Uterus (tissue), 4 donors: ENCODE measurements at places on chromosomes 11 and 22.

GRCh38 chr11:44257338-44258189 lies 52.4 kb downstream of the ALX4 start:
- DNase-seq = no peak
- H3K27me3 ChIP-seq = no peaks in the 10 kb centered on the region
- H3K36me3 ChIP-seq = no peaks in the 10 kb centered on the region
- H3K4me1 ChIP-seq = no peaks in the 10 kb centered on the region

DNA sequence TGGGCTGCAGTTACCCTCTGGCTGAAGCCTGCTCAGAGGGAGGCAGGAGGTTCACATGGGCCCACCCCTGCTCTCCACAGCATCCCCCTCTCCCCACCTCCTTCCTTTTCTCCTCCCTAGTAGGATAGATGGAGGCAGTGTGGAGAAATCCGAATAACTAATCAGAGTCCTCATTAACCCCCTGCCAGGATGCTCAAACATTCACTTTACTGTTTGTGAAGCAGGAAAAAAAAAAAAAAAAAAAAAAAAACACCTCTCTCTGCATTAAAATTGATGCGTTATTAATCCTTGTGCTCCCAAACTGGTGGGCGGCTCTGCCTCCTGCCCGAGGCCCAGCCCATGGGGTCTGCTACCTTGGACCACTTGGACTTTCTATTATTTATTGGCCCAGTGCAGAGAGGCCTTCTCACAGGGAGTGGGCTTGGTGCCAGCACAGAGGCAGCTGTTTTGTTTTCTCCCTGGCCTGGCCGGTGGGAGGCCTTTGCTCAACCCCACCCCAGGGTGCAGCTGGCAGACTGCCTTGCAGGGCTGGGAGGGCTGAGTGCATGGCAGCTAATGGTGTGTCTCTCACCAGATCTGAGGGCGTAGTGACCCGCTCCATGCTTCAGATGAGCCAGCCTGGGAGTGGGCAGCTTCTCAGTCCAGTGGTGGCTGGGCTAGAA lies 150.7 kb downstream of the PKNOX2 start:
- peaks cover 7% of the 10 kb centered on the region for H3K4me1 ChIP-seq
- H3K36me3 ChIP-seq = no peaks in the 10 kb centered on the region
- no peak overlapping the region for H3K4me3 ChIP-seq
- no peaks in the 10 kb centered on the region for H3K27me3 ChIP-seq
- peak overlapping the region; percentile 7 for H3K27ac ChIP-seq

DNA sequence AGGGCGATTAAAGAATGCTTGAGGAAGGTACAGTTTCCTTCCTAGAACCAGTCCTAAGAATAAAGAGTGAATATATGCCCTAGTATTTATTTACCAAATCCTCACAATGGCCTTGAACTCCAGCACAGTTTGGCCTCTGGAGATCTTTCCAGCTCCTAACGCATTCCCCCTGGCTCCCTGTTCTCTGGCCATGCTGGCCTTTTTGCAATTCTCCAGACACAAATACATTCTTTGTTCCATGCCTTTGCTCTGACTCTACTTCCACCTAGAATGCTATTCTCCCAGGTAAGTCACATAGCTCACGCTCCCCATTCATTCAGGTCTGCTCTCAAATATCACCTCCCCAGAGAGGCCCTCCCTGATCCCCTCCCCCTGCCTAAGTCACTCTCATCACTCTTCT lies 3.7 kb upstream of the DGKZ start:
- no peak for DNase-seq
- H3K27ac ChIP-seq = no peak overlapping the region
- no peaks in the 10 kb centered on the region for H3K36me3 ChIP-seq
- no peak overlapping the region for H3K4me3 ChIP-seq
- no peaks in the 10 kb centered on the region for H3K27me3 ChIP-seq

DNA sequence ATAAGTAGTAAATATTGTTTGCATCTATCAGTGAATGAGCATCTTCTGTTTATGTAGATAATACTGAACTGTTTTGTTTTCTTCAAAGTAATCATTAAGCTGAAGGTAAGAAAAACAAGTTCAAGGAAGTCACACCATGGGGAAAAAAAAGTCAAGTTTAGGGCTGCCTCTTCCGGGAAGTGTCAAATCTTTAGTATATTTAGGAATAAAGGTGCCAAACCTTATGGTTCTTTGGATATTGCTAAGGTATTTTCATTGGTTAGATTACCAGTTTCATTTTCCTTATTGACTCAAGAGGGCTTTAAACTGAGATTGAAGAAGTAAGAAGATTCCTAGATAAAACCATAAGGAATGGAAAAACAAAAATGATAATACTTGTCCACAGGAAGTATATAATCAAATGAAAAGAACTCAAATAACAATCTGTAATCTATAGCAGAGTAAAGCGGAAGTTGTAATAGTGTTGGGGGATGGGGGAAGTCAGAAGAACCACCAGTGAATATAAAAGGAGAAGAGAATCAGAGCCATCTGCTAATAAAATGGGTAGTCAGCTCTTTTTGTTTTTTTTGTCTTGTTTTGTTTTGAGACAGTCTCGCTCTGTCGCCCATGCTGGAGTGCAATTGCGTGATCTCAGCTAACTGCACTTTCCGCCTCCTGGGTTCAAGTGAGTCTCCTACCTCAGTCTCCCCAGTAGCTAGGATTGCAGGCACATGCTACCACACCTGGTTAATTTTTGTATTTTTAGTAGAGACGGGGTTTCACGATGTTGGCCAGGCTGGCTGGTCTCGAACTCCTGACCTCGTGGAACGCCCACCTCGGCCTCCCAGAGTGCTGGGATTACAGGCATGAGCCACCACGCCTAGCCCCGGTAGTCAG lies 2.3 kb downstream of the ATM start:
- H3K27me3 ChIP-seq = no peaks in the 10 kb centered on the region
- no peaks in the 10 kb centered on the region for H3K36me3 ChIP-seq
- H3K4me1 ChIP-seq = no peaks in the 10 kb centered on the region
